ENCODE measurements at places on chromosomes 2 and 18.

DNA sequence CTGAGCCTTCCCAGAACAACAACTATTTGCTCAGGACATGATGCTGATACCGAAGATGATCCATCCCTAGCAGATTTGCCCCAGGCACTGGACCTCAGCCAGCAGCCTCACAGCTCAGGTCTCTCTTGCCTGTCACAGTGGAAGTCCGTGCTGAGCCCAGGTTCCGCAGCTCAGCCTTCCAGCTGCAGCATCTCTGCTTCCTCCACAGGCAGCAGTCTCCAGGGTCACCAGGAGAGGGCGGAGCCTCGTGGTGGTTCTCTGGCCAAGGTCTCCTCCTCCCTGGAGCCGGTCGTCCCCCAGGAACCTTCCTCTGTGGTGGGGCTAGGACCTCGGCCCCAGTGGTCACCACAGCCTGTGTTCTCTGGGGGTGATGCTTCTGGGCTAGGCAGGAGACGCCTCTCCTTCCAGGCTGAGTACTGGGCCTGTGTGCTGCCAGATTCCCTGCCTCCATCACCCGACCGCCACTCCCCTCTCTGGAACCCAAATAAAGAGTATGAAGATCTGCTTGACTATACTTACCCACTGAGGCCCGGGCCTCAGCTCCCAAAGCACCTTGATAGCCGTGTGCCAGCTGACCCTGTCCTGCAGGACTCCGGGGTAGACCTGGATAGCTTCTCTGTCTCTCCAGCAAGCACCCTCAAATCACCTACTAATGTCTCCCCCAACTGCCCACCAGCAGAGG is 15.4 kb downstream of the CEP68 start:
- DNase-seq: no peak

GRCh38 chr18:38076346-38077070 is 510.9 kb upstream of the CELF4 start:
- DNase-seq: no peak

DNA sequence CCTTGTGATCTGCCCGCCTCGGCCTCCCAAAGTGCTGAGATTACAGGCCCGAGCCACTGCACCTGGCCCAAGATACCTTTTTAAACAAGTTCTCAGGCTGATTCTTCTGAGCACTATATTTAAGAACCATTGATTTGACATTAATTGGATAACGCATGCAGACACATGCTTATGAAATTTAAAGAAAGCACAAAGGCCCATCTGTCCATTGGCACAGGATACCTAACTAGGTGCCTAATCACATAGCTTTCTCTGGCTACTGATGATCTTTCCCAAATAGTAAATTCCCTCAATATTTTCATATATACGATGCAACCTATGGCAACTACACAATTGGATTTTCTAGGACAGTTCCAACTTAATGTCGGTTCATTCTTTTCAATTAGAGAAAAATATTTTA is 62.5 kb upstream of the STAM2 start:
- DNase-seq: no peak

- no peak for DNase-seq
These were observed 4.8 kb downstream of the ITPRIPL1 start for GRCh38 chr2:96329874-96330273.

- no peak for DNase-seq
These were observed 13.7 kb downstream of the CNGA3 start for GRCh38 chr2:98359986-98360385.

GRCh38 chr2:234271338-234271737 is 220.8 kb downstream of the SPP2 start:
- no peak for DNase-seq

Data from urinary bladder (tissue), 4 donors.